NCI-H1092 (cell line): ENCODE measurements at places on chromosomes 12 and 14.

DNA sequence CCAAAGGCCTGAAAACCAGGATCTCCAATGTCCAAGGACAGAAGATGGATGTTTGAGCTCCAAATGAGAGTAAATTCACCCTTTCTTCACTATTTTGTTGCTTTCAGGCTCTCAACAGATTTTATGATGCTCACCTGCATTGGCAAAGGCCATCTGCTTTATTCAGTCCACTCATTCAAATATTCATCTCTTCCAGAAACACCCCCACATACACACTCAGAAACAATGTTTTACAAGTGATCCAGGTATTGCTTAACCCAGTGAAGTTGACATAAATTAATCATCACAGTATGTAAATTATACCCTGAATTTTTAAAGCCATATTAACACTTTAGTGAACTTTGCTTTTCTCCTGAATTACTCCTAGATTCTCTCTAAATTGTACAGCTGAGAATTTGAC is 63.3 kb downstream of the DUSP6 start:
- no peak for DNase-seq

- DNase-seq = peak; percentile 96
These were observed 58.1 kb downstream of the PLEKHG3 start for GRCh38 chr14:64762044-64763034.

- no peak for DNase-seq
These were observed 604 bp downstream of the ZNF384 start for GRCh38 chr12:6688543-6688998.

GRCh38 chr12:66169221-66170170 is at the start of gene TMBIM4:
Gene TMBIM4, minus strand, starts transcription at chr12:66169996. Its CDS starts 45 bp downstream, at chr12:66169951.
- DNase-seq = peak; percentile 83

GRCh38 chr12:41537522-41537921 is 349.4 kb downstream of the PDZRN4 start:
- no peak for DNase-seq

- DNase-seq = no peak
These were observed 666.6 kb downstream of the DIO2 start for GRCh38 chr14:79544698-79545070.

DNA sequence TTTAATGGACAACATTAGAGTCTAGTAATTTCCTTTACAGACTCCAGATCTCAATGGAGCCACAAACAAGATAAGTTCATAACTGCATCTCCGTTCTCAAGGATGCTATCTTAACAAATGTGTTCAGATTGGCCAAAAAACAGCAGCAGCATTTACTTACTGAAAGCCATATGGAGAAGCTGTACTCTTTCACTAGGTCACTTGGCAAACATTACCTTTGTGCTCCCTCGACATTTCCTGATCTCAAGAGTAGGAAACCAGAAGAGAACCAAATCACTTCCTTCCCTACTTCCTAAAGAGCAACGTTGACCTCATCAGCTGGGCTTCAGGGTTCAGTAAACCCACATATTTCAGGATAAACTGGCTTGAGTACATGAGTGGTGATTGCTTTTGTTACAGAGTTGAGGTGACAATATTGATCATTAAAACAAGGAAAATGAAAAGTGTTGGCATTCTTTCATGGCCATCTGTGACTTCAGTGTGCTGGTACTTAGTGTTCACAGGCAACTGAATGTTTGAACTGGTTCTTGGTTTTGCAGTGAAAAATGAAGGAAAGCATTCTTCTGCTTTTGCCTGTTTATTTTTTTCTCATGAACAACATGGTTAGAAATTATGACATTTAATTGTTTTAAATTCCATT is 449.6 kb downstream of the TMEM117 start:
- no peak for DNase-seq

- DNase-seq = no peak
These were observed 126.7 kb downstream of the EPS8 start for GRCh38 chr12:15662303-15662980.

DNA sequence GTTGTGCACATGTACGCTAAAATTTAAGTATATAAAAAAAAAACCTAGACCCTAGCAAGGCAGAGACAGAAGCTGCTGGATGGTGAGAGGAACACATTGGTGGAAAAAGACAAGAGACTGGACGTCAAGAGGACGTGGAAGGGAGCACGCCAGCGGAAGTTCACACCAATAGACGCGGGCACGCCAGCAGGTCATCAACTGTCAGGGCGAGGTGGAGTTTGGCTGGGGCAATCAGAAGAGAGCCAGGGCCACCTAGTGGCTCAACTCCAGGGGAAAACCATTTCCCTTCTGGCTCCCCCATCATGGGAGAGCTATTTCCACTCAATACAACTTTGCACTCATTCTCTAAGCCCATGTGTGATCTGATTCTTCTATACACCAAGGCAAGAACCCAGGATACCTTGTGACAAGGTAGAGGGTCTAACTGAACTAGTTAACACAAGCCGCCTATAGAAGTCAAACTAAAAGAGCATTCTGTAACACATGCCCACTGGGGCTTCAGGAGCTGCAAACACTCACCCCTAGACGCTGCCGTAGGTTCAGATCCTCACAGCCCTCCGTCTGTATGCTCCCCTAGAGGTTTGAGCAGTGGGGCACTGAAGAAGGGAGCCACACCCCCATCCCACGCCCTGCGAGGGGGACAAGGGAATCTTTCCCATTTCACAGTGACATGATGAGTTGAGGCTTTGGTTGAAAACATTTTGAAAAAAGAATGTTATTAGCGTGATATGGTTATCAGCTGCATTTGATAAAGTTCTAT is 702.7 kb downstream of the TMTC2 start:
- DNase-seq = no peak

DNA sequence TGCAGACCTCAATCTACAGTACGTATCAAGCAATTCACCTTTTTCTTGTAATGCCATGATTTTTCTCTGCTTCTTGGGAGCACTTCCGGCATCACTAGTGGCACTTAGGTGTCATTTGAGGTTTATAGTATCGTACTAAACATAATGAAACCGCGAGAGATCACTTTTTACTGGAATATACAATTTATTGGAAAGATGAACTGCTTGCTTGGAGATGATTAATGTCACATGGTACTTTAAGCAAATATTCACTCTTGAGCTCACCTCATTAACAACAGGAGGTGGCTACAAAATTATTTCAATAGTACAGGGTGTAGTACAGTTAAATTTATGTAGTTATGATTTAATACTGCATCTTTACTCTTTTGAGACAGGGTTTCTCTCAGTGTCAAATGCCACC is 11.5 kb downstream of the FUT8 start:
- no peak for DNase-seq

GRCh38 chr14:59275668-59276067 is 87.2 kb downstream of the DAAM1 start:
- no peak for DNase-seq

DNA sequence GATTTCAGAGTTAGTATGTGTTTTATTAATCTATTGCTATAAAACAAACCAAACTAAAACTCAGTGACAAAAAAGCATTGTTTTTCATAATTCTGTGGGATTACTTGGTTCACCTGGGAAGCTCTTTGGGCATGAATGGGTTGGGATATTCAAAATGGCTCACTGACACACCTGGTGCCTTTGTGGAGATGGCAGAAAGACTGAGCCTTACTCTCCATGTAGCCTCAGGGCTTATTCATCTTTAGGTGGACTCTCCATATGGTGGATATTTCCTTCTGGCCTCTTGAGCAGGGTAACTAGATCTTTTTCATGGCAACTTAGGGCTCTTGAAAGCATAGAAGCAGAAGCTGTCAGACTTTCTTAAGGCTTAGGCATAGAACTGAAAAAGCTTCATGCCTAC is 1102.8 kb upstream of the SEL1L start:
- no peak for DNase-seq

DNA sequence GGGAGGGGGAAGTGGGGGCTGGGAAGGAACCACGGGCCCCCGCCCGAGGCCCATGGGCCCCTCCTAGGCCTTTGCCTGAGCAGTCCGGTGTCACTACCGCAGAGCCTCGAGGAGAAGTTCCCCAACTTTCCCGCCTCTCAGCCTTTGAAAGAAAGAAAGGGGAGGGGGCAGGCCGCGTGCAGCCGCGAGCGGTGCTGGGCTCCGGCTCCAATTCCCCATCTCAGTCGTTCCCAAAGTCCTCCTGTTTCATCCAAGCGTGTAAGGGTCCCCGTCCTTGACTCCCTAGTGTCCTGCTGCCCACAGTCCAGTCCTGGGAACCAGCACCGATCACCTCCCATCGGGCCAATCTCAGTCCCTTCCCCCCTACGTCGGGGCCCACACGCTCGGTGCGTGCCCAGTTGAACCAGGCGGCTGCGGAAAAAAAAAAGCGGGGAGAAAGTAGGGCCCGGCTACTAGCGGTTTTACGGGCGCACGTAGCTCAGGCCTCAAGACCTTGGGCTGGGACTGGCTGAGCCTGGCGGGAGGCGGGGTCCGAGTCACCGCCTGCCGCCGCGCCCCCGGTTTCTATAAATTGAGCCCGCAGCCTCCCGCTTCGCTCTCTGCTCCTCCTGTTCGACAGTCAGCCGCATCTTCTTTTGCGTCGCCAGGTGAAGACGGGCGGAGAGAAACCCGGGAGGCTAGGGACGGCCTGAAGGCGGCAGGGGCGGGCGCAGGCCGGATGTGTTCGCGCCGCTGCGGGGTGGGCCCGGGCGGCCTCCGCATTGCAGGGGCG is at the start of gene GAPDH:
TSS of gene GAPDH (plus strand) at position 595 of the 772 bp plus-strand sequence. CDS start 316 bp downstream, outside the sequence.
- DNase-seq = peak; percentile 94

- no peak for DNase-seq
These were observed 2.0 kb downstream of the CIROP start for GRCh38 chr14:23102801-23103200.

DNA sequence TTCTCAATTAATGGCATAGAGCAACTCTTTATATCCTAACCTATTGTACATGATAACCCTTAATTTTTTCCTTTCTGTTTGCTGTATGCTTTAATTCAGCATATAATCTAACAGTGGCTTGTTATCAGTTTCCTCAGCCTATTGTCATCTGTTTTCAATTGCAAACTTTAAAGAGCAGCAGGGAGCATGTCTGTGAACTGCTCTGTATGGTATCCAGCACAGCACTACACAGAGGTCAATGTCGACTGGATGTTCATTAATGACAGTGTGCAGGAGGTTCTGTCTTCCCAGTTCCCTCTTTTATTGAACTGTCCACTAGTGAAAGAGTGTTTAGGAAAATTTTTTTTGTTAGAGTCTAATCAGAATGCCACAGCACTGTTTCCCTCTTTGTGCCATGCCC is 609.1 kb downstream of the SOX5 start:
- no peak for DNase-seq

DNA sequence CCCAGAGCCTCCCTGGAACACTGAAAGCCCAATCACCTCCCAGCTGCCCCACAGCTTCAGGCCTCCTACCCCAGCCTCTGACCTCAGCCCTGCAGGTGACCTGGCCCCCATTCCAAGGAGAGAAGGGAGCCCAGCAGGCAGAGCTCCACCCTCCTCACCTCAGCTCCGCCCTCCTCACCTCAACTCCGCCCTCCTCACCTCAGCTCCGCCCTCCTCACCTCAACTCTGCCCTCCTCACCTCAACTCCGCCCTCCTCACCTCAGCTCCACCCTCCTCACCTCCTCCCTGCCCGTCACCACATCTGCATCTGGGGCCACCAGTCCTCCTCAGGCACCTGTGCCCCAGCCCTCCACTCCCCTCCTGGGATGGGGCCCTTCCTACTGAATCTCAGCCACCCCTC is 112.2 kb upstream of the SFSWAP start:
- no peak for DNase-seq

GRCh38 chr14:104444159-104445030 is 135.2 kb upstream of the C14orf180 start:
- no peak for DNase-seq

- no peak for DNase-seq
These were observed 5.9 kb upstream of the TULP3 start for GRCh38 chr12:2884810-2885209.

DNA sequence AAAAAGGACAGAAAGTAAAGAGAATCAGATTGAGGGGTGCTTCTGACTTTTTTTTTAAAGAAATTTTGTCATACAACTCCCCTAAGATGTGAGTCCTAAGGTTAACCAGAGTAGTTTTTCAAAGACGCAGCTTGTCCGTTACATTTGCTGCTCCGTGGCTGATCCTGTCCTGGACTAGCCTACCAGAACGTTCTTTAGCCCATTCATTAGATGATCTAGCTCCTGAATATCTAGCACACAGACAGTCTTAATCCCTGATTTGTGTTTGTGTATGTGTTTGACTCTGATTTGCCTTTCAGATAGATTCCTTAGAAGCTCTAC is 60.3 kb downstream of the SAMD4A start:
- no peak for DNase-seq

DNA sequence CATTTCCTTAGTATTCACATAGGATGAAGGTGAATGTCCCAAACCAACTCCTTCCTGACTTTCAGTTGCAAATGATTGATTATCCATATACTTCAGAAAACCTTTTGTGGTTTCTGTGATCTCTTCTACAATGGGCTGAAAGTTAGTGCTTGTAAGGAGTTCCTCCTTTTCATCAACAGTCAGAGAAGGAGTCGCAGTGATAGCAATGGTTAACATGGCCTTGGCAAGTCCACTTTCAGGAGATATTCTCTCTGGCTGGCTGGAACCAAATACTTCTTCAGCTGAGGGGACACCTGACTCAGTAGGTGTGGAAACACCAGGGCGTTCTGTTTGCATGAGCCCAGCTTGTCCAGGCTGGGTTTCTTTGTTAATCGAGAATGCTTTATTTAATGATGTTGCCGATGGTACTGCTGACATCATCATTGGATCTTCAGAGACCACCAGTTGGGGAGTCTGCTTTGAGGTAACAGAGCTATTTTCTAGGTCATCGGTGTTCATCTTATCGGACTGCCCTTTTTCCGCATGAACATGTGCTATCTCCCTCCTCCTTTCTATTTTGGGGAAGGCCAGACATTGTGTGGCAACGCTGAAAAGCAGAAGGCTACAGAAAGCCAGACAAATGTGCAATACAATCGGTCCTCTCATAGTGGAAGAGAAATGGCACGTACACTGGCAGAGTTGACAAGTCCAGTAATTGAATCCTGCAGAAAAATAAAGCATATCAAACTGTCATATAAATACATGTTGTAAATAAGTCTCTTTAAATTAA is 13.1 kb downstream of the ARMH4 start:
- DNase-seq = no peak
